ENCODE measurements at places on chromosomes 5 and 9. TPM values are rescaled to one million over a fixed set of nuclear protein-coding genes. Genes with fewer than 3 reads are reported as not detected.

Gene CRHBP
- total RNA-seq, result 0.29 TPM

Gene PCDHA1
- total RNA-seq, result not detected

Gene EIF4EBP3
- 0.38 TPM for total RNA-seq

Gene MAMDC4
- total RNA-seq, result 0.98 TPM

Gene COL5A1
- 44.7 TPM for total RNA-seq

Gene PTPRD
- total RNA-seq, result 51.9 TPM

Gene TOR4A
- total RNA-seq, result 58.3 TPM

Gene WDR70
- total RNA-seq, result 23.2 TPM

Gene AIF1L
- total RNA-seq, result 16.0 TPM

Gene SPATA31D4
- not detected for total RNA-seq

Gene CA9
- not detected for total RNA-seq

Gene ZNF366
- total RNA-seq, result 18.2 TPM

Gene SV2C
- total RNA-seq, result not detected

Gene DMRT2
- not detected for total RNA-seq

Gene ZNG1E
- total RNA-seq, result 37.9 TPM

Gene CARTPT
- total RNA-seq, result not detected

Gene GRIN1
- total RNA-seq, result 0.10 TPM

Gene FCN2
- total RNA-seq, result not detected

Gene TRIM32
- 28.4 TPM for total RNA-seq

Gene IDNK
- 2.6 TPM for total RNA-seq

Gene BAG1
- total RNA-seq, result 58.3 TPM

Gene TXNDC8
- not detected for total RNA-seq

Gene CER1
- not detected for total RNA-seq

Gene LCN12
- 0.29 TPM for total RNA-seq

Gene PCDHA11
- total RNA-seq, result 0.10 TPM

Gene PCDHB13
- 1.3 TPM for total RNA-seq

Gene ANKRD55
- 2.6 TPM for total RNA-seq

Gene TEX53
- not detected for total RNA-seq

Gene ACTBL2
- not detected for total RNA-seq

Gene DDX46
- 29.1 TPM for total RNA-seq

Gene OLFM1
- 0.98 TPM for total RNA-seq

Gene GGTA1
- total RNA-seq, result 0.65 TPM

Gene NKD2
- 0.29 TPM for total RNA-seq

Gene SIL1
- 29.2 TPM for total RNA-seq

Gene KCNMB1
- total RNA-seq, result not detected

Gene TPD52L3
- total RNA-seq, result not detected
